Central memory CD4-positive, alpha-beta T cell (primary cell): ENCODE measurements at places on chromosomes 2 and 18.

DNA sequence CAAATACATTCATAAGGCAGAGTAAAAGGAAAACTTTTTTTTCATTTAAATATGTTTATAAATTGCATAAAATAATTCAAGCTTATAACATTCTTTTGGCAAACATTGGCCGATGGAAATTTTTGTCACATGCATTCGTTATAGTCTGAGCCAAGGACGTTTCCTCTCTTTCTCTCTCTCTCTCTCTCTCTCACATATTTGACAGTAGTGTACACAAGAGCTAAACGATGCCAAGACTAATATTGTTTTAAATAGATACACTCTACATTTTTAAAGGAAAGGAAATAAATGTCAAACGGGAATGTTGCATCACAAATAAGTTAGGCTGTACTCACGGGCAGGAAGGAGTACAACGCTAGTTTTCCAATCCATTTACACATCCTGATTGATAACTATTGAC is 251.1 kb upstream of the SMIM21 start:
- DNase-seq, result no peak

- DNase-seq, result no peak
Measured at GRCh38 chr18:63907664-63908063, at the start of gene SERPINB10. SERPINB10 (plus strand) TSS chr18:63907958; CDS start chr18:63915511, 7,553 bp downstream.

- no peak for DNase-seq
Measured at GRCh38 chr2:11574176-11575046, 40.6 kb downstream of the GREB1 start.

- no peak for DNase-seq
Measured at GRCh38 chr2:6931753-6932152, 14.5 kb downstream of the RNF144A start.

- DNase-seq, result peak; percentile 24
Measured at GRCh38 chr18:3411854-3412268, 38.1 kb upstream of the TGIF1 start.

GRCh38 chr2:171046048-171046560 is 114.6 kb downstream of the TLK1 start:
- DNase-seq, result no peak

GRCh38 chr18:13407484-13407883 is 188.9 kb downstream of the LDLRAD4 start:
- DNase-seq, result no peak

- no peak for DNase-seq
Measured at GRCh38 chr2:8536686-8537561, 144.9 kb upstream of the ID2 start.

DNA sequence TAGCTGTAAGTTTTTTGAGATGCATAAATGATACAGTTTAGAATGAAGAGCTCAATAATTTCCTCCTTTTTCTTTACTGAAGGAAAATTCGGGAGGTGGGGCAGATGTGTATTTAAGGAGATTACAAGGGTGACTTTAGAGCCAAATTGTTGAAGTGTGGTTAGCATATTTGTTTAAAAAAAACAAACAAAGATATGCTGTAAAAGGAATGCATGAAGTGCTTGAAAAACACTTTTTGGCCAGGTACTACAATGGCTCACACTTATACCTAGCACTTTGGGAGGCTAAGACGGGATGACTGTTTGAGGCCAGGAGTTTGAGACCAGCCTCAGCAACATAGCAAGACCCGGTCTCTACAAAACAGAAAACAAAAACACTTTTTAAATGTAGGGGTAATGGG is 38.4 kb downstream of the CD302 start:
- DNase-seq, result no peak

DNA sequence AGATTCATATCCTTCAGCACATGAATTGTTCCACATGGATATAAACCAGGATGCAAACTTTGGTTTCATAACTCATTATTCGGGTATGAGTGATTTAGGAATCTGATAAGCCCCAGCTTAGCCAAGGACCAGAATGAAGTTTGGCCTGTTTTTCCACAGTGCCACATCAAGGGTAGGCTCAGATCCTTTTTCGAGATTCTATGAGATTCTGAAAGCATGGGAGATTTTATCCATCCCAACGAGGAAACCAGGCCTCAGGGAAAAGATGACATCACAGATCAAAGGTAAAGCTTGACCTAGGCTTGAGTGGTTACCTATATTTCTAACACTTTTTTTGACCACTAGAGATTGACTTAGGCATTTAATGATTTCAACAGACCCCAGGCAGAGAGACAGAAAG is 590.8 kb upstream of the PKDCC start:
- DNase-seq, result no peak

- no peak for DNase-seq
Measured at GRCh38 chr2:239825705-239825979, 199.5 kb downstream of the NDUFA10 start.

- DNase-seq, result no peak
Measured at GRCh38 chr2:51511002-51511401, 479.1 kb upstream of the NRXN1 start.

DNA sequence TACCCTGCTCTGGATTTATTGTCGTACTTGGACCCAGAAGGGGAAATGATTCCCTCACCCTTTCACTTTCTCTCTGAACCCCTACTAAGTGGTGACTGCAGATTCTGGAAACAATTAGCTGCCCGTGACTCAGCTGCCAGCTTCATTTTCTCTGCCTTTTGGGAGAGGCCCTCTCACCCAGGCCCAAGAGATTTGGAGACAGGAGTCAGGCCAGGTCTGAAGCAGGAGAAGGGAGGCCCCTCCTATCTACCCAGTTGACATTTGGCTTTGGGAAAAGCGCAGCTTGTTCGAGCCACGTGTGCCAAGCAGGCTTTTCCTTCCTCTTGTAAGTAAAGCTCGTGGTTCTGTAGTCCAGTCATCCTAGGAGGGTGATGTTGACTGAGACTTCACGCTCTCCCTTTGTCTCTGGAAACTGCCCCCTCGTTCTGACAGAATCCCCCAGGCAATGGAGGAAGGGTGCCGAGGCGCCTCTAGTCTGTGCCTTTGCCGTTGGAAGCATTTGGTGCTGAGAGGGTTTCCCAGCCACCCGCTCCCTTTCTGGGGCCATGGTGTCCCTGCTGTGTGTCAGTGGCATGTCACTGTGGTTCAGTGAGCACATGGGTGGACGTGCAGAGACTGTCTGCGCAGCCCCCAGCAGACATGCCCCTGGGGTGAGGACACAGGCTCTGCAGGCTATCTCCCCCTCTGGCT is 8.6 kb downstream of the OXER1 start:
- DNase-seq, result no peak
